CD4-positive, alpha-beta T cell treated with Interleukin-21 for 1 hour (primary cell): ENCODE measurements at places on chromosomes 6 and 20.

DNA sequence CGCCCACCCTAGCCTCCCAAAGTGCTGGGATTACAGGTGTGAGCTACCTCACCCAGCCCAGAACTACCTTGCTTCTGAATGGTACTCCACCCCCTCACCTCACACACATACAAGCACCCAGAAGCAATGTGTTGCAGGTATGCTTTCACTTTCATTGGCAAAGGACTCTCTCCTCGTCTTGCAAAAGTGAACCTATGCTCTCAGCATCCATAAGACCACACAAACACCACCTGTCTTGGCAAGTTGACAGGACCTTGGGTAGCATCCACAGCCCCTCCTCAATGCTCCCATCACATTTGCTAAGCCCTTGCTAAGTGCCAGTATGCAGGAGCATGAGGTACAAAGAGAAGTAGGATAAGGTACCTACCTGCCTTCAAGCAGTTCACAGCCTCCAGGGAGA, 3.7 kb downstream of the KIF13A start:
- no peak for DNase-seq

DNA sequence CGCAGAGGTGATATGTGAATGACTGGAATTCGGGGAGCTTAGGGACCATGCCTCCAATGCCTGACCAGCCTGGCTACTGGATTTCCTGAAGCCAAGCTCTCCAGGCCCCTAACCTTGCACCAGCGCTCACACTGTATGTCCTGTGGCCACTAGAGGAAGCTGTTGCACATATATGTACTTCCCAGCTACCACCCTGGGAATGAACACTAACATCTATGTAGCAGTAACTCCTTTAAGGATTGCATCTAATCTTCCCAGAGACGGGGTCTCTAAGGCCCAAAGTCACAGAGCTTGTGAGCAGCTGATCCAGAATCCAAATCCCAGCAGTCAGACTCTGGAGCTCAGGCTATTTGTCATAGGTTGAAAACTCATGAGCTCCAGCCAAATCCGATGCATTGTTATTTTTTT, 20.4 kb upstream of the BPIFB1 start:
- DNase-seq, result no peak

- no peak for DNase-seq
These were observed 290.8 kb upstream of the RNF24 start for GRCh38 chr20:4306206-4306605.

DNA sequence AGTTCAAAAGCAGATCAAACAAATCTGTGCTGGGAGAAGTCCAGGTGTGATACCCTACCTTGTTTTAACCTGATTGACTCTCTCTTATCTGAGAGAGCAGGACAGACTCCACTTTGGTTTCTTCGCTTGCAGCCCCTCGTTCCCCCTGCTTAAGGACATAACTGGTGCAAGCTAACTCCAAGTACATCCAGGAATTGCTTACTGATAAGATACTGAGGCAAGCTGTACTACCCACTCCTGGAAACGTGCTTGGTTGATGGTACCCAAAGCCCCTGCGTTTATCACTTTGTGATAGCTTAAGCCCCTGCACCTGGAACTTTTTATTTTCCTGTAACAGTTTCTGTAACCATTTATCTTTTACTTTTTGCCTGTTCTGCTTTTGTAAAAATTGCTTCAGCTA, 157.0 kb upstream of the OLIG3 start:
- no peak for DNase-seq

GRCh38 chr6:15147827-15148226, 98.0 kb upstream of the JARID2 start:
- no peak for DNase-seq

GRCh38 chr20:11791316-11791715, 126.4 kb upstream of the BTBD3 start:
- no peak for DNase-seq

GRCh38 chr6:16095180-16095579, 33.7 kb upstream of the MYLIP start:
- no peak for DNase-seq

DNA sequence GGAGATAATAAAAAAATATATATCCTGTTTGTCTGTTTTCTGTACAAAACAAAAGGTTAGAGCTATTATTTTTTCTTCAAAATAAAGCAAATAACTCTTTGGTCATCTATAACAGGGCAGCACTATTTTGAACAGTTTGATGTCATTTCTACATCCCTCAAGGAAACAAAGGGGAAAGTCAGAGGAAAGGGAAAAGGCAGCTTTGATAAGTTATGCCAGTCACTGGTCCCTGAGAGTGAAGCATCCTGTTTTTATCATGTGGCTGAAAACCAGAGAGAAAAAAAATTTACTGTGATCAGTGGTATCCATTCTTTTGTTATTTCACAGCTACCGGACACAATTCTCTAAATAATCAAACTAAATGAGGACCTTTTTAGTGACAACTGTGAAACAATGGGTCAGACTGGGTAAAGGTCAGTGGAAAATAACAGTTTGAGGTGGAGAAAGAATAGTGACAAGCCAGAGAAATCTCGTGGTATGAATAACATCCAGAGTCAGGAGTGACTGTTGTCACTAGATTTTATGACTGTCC, 356.0 kb downstream of the HDGFL1 start:
- DNase-seq, result no peak

DNA sequence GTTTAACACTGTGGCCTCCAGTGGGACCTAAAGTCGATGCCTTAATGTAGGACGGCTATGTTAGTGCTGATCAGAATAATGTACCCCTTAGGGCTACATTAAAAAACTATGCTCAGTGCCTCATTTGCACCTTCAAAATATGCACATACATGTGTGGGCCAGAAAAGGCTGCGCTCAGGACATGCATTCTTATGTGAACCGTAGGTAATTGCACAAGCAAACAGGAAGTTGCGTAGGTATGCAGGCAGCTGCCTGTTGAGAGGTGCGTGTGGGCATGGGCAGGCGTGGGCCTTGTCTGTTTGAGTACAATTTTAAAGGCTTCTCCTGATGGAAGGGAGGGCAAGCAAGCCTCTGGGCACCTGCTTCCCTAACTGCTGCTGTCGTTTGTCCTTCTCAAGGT, 116.2 kb upstream of the JAG1 start:
- DNase-seq, result no peak

DNA sequence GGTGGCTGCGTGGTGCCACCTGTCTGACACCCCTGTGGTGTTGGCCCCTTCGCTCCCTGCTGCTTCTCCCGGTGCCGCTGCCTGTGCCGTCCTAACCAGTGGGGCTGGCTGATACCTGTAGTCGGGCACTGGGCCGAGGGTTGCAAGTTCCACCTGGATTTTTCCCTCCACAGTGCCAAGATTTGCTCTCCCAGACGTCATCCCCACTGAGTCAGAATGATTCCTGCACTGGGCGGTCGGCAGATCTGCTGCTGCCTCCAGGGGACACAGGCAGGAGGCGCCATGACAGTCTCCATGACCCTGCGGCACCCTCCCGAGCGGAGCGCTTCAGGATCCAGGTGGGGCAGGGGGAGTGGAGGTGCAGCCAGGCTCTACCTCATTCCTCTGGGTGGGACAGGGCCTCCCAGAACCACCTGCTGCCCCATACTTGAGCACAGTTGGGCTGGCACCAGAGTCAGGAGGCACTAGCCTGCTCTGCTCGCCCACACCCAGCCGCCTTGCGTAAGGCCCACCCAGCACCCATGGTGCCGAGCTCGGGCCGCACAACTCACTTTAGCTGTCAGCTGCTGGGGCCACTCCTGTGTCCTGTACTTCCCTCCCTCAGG, 60.2 kb downstream of the TCP11 start:
- no peak for DNase-seq

- no peak for DNase-seq
These were observed 106.8 kb upstream of the NXT1 start for GRCh38 chr20:23243791-23244155.

DNA sequence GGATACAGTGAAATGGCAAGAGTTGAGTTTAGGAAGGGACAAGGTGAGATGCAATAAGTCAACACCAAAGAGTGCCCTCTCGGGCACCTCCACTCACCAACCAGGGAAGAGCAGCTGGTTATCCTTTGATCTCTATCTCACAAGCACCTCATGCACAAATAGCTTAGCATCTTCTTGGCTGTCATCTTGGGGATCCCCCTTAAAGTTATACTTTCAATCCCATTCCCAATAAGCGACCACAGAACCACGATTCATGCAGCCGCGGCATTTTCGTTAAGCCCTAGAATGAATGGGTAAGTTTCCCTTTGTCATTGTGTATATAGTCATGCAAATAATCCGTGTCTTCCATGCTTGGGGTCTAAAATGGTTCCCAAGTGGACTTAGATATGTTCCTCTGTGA, 73.5 kb downstream of the ADTRP start:
- DNase-seq, result no peak
